ENCODE measurements at places on chromosomes 2 and 18. TPM values are rescaled to one million over a fixed set of nuclear protein-coding genes. Genes with fewer than 3 reads are reported as not detected.

DNA sequence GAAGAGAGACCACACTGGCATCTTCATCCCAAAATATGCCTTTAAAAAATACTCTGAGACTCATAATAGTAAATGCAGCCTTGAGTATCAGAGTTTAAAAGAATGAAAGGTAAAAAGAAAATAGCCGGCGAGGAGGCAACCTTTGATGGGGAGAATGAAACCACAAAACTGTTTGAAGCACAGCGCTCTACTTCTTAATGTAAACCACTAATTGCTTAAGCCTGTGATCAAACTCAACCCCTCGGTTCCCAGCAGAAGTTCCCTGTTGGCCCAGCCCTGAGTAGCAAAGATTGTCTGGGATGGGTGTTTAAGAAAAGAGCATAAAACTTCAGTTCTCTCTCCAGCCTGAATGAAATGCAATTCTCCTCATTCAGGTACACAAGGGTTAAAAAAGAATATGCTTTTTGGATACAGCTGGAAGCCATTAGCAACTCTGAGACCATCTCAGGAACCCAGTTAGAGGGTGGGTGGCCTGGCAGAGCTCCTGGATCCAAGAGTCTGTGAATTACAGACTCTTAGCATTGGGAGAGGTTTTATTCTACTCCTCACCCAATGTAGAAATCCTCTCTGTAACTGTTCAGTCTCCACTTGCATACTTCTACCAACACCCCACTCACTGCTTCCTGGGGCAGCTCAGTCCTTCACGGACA, 44.8 kb downstream of the VIT start:
- DNase-seq = peak; percentile 55

DNA sequence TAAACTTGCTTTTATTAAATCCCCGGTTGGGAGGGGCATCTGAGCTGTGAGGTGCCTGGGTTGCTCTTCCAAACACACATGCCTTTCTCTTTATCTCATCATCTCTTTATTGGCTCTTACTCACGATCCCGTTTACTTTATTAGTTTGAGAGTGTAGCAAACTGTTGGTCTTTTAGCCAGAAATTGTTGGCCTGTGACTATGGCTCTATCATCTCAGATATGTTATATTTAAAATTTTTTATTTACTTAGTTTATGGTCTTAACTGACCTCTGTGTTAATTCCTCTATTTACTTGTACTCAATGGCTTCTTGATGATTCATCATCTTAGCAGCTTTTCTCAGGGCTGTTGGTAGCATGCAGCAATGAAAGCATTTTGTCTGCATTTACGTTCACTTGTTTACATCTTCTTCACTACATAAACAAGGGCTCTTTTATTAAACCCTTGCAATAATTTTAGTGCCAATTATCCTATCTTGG, 408.4 kb downstream of the HRH4 start:
- DNase-seq = no peak

DNA sequence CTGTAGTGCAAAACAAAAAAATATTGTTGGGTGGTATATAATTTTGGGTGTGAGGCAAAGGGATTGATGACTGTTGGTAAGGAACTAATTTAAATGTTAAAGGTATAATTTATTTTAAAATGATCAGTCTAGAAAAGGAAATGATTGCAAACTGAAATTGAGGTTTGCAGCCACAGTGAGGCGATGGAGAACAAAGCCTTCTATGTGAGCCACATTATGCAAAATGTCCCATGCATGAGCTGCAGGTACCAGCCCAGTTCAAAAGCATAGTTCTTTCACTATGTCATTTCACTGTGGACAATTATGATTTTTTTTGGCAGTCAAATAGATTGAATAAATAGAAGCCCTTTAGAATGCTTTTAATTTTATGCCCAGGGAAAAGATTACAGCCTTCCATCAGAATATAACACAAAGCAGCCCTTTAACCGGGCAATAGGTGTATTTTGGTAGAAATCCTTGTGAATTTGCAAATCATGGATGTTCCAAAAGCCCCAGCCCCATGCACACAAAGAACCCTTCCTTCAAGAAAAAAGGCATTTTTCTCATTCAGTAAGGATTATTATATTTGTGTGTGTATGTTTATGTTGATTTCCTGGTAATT, 1.7 kb downstream of the MAP2 start:
- DNase-seq = peak; percentile 63

The PLGLB1 gene
- 12.5 TPM for total RNA-seq

- DNase-seq = peak; percentile 75
Measured at GRCh38 chr2:190578158-190579057, 43.9 kb upstream of the NEMP2 start.

GRCh38 chr2:72781480-72781879, 44.4 kb downstream of the EXOC6B start:
- no peak for DNase-seq

DNA sequence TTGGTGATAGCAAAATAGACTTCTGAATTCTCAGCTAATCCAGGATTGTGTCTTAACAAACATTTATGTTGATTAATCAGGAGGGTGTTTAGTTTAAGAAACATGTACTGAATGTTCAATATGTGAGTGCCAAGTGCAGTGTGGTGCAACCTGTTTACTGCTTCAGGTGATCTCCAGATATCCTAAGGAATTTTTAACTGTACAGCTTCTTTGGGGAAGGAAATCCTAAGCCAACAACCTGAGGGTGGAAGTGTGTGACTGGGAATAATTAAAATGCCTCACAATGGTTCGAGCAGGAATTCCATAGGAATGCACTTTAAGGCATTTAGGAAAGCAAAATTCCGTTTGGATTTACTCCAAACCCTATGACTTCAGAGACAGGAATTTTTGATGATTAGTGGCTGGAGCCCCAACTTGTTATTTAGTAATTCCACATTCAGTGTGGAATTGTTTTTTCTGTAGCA, 16.4 kb downstream of the CRIM1 start:
- peak; percentile 44 for DNase-seq

GRCh38 chr2:102789349-102790090, 27.7 kb downstream of the TMEM182 start:
- peak; percentile 46 for DNase-seq

- DNase-seq = peak; percentile 50
Measured at GRCh38 chr2:240881913-240882312, 13.3 kb downstream of the AGXT start.

DNA sequence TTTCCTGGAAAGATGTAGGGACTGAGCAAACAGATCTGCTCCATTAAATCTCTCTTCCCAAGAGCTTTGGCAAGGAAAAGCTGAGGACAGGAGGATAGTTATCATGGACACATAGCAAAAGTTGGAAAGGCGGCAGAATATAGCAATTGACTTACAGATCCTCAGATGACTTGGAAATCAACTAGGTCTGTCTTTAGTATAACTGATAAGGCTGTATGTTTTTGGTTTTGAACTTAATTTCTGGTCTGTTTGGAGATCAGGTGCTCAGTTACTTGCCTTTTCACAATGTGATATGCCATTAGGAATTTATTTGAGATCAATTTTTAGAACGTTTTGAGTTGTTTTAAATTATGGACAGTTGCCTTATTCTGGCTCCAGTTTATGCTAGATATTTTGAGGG, 8.0 kb downstream of the RSAD2 start:
- DNase-seq = no peak

DNA sequence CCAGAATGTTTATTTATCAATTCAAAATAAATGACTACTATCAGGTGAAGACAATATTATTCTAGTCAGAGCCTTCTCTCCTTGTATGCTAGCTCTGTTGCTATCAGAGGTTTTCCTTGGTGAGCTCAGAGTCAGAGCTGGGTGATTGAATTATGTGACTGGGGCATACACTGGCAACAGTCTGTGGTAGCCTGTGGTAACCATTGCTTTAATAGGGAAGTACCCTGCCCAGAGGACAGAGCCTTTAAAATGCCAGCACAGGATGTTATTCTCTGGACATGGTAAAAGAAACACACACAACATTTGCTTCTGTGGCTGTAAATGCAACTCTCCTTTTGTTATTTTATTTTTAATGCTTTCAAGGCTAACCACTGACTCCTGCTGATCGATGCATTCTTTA, 124.7 kb downstream of the PPP1R1C start:
- DNase-seq = no peak

- DNase-seq = no peak
Measured at GRCh38 chr18:26655525-26656430, 107.4 kb upstream of the KCTD1 start.

The IL36RN gene
- 5.6 TPM for total RNA-seq

The IL36G gene
- not detected for total RNA-seq

- DNase-seq = no peak
Measured at GRCh38 chr2:222179592-222179991, 119.2 kb downstream of the PAX3 start.

GRCh38 chr2:74148457-74149246, 940 bp upstream of the BOLA3 start:
- no peak for DNase-seq

DNA sequence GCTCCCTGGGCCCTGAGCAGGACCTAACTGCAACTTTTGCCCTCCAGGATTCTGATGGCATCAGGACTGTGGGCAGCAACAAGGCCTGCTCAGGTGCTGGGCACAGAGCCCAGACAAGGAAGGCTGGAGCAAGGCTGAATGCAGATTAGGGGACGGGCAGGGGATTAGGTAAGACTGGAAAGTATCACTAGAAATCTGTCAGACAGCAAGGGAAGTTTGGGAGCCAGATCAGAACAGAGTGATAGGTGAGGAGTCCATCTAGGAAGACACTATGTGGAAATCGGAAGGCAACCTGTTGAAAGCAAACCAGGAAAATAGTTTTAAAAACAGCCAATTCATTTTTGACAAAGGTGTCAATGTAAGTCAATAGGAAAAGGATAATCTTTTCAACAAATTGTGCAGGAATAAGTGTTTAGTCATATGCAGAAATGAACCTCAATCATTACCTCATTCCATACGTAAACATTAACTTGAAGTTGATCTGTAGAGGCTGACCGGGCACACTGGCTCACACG, 56.4 kb upstream of the STPG4 start:
- DNase-seq = no peak

DNA sequence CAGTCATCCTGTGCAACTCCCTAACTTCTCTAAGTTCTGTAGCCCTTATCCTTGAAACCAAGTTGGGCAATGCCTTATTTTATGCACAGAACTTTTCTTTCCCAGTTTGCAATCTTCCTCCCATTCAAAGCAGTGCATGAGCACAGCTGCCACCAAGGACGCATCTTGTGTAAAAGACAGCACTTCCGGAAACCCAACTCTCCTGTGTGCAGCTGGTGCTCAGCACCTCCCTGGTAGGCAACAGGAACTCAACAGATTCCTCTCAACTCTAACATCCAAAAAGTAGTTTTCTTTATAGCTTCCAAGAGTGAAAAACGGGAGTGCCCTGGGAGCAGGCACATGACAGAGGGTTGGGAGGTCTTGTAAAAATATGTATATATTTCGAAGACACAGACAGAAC, 2.2 kb downstream of the TMEM18 start:
- peak; percentile 29 for DNase-seq

The EPHA4 gene
- total RNA-seq = 26.2 TPM

- no peak for DNase-seq
Measured at GRCh38 chr18:11802158-11802557, 49.1 kb upstream of the CHMP1B start.

DNA sequence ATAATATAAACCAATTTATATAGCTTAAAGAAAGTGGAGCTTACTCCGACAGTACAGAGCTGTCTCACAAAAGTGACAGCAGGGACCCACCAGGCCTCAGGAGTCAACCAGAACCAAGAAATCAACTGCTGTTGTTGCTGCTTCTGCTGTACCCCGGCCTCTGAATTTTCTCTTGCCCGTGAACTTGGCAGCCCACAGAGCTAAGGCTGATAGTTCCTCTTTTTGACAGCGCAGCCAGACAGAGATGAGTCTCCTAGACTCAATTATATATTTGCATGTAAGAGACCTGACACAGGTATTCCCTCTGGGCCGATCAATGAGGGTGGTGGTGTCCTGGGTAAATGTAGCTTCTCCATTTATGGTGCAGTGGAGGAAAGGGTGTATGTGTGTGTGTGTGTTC, 109.4 kb downstream of the KCTD1 start:
- DNase-seq = no peak

DNA sequence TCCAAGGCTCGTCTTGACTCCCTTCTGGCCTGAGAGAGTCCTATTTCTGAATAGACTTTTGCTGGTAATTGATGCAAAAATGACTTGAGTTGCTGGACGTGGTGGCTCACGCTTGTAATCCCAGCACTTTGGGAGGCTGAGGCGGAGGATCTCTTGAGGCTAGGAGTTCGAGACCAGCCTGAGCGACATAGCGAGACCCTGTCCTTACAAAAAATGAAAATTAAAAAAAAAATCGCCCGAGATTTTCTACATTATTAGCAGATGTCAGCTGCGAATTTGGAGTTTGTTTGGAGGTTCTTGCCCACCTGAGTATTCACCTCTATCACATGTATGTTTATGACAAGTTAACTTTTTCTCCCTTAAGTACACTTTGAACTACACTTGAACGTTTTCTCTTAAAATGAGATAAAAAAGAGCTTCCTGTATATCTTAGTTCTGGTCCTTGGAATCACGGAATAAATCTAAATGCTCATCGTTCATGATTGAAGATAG, 471 bp upstream of the C2orf42 start:
- no peak for DNase-seq

The UGT1A4 gene
- 1.6 TPM for total RNA-seq

The PAX8 gene
- not detected for total RNA-seq

The FBXO15 gene
- 0.21 TPM for total RNA-seq

DNA sequence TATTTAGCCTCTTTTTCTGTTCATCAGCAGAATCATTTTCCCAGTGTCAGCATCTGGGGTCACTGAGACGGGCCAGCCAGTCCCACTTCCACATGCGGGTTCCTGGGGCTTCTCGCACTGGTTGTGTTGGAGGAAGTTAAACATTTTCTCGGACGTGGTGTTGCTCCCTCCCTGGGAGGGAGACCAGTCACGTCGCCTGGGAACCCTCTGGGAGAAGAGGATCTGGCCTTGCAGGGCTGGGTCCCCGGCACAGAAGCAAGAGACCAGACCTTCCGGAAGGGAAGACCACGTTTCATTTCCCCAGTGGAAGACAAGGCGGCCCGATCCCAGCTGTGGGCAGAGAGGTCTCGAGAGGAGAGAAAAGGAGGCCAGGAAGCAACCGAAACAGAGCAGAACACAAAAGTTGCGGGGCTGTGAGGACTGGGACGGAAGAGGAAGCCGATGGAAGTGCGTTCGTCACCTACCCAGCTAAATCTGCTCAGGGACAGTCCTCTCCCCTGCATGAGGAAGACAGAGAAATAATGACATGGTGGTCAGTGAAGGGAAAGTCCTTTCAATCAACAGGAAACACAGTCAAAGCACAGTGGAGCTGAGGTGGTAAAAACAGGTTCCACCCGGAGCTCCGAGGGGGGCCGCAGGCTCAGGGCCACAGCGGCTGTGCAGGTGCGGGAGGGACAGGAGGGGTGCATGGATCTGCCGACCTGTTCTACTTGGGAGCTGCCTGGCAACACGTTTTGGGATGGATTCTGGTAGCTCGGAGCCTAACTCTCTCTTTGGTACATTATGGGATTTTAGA, 144.4 kb downstream of the MBP start:
- no peak for DNase-seq

- peak; percentile 79 for DNase-seq
Measured at GRCh38 chr2:64626963-64627760, 26.6 kb downstream of the SERTAD2 start.

DNA sequence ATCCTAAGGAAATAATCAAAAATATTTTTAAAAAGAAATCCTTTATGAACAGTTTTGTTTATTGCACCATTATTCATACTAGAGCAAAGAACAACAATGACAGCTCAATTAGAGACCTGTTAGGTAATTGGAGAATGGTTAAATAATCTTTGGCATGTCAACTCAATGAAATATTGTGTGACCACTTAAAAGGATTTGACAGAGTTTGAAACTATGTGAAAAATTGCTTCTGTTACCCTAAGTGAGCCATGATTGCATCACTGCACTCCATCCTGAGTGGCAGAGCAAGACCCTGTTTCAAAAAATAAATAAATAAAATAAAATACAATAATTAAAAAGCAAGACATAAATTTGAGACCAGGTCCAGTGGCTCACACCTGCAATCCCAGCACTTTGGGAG, 66.1 kb upstream of the ATP8B1 start:
- no peak for DNase-seq

All from tongue (tissue), 3 donors.